ENCODE measurements at places on chromosomes 5 and 9.
A peak's percentile ranks its signal among the peaks of the same experiment; 100 is the strongest.

DNA sequence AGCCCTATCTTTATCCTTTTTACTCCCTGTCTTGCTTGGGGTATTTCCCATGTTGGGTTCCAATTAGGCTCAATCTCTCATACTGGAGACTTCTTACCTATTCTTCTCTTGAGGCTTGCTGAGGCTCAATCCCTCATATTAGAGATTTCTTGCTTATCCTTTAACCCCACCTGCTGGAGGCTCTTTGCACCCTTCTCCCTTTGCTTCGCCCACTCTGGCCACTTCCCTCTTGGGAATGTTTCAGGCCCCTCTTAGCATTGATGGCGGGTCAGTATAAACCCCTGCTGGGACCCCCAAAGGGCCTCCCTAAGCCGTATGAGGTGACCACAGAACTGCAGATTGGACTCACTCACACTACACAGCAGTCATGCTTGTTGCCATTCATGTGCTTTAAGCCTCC is 69.3 kb upstream of the CDK20 start:
- no peak for DNase-seq

- DNase-seq = no peak
These were observed 176.2 kb upstream of the DMRT1 start for GRCh38 chr9:665296-665695.

GRCh38 chr9:124365036-124365435 is 50.2 kb downstream of the PSMB7 start:
- DNase-seq = no peak

GRCh38 chr9:109129470-109130197 is 9.9 kb upstream of the TMEM245 start:
- no peak for DNase-seq

DNA sequence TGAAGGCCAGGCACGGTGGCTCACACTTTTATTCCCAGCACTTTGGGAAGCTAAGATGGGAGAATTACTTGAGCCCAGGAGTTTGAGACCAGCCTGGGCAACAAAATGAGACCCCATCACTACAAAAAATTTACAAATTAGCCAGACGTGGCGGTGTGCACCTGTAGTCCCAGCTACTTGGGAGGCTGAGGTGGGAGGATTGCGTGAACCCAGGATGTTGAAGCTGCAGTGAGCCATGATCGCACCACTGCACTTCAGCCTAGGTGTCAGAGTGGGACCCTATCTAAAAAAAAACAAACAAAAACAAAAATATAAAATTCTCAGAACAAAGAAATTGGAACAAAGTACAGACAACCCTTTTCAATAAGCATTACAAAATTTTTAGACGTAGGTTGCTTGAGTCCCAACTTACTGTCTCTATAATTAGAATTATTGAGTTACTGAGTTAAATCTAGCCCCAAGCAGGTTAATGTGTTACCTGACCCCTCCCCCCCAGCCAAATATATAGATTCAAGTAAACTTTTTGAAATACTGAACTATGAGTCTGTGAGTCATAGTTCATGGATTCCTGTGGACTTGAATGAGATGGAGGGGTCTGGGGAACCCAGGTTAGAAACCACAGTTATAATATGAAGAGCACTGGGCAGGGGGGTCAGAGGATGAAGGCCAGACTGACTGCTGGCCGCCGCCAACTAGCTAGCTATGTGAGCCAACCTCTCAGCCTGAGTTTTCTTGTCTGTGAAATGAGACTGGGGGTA is 173.1 kb downstream of the AOPEP start:
- DNase-seq = no peak

DNA sequence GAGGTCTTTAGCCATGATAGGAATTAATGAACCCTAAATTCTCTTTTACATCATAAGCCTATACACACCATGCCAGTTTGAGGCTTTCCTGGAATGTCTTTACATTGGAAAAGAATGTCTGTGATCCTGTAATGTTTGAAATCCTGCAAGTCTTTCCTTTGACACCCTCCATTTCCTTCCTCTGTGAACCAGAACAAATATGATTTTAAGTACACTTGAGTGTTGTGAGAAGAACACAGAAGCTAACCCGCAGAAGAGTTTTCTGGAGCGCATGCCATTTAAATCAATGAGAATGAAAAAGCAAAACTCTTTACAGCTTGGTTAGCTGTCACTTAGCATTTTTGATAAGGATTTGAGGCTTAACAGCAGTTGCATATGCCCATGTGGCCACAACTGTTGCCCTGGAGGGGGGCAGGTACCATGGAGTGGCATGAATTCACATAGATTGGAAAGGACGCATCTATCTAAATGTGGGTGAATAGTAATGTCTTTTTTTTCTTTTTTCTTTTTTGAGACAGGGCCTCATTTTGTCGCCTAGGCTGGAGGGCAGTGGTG is 372.6 kb downstream of the KDM4C start:
- no peak for DNase-seq

DNA sequence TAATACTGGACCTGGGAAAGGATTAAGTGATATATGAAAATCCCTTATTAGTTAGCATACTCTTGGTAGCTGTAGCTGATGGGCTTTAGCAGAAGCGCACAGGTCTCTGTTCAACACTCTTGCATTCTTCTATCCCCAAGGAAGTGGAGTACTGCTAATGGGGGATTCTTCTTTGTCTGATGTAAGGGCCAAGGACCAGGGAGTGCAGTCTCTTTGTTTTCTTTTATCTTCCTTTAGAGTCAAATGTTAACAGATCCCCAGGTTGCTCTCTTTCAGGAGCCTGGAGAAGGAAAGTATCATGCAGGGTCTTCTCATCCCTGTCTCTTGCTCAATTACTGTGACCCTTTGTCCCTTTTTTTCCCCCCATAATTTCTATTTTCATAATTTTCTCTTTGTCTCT is 1146.9 kb upstream of the DMAC1 start:
- no peak for DNase-seq

- DNase-seq = peak; percentile 54
These were observed 37.3 kb upstream of the EGFL7 start for GRCh38 chr9:136625101-136626065.

GRCh38 chr5:42745856-42746255 is 10.8 kb upstream of the CCDC152 start:
- DNase-seq = no peak

DNA sequence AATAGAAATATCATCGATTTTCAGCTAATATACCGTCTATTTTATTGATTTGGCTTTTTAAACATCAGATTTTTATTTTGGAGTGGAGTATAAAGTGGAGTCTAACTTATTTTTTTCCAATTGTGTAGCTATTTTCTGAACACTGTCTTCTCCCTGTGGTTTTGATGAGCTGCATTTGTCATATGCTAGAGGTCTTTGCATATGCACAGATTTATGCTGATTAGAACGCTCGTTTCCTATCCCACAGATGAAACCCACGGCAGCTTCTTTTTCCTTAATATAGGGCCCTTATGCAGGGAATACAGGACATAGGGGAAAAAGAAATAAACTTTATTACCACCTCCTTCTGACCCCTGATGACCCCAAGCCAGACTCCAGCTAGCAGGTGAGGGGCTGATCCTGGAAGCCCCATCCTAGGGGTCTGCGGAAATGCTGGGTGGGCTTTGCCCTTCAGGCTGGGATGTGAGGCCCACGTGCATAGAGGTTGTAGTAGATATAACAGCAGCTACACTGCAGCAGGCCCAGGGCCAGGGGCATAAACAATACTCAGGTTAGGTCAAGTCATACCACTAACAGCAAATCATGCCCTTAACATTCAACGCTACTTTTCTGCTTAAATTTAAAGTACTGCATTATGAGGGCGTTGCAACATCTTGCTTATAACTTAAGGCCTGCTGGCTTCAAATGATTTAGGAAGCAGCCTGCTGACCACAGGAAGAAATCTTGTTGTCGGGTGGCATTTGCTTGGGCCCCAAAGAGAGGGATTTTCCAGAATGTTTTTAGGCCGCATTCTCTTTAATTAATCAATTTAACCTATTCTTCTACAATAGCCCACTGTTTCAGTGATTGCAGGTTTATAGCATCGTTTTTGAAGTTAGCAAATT is 28.5 kb downstream of the MVB12B start:
- DNase-seq = no peak

- no peak for DNase-seq
These were observed 151.1 kb upstream of the TAS2R1 start for GRCh38 chr5:9781275-9781674.

- DNase-seq = no peak
These were observed 994.0 kb upstream of the SEMA6A start for GRCh38 chr5:117568622-117569021.

DNA sequence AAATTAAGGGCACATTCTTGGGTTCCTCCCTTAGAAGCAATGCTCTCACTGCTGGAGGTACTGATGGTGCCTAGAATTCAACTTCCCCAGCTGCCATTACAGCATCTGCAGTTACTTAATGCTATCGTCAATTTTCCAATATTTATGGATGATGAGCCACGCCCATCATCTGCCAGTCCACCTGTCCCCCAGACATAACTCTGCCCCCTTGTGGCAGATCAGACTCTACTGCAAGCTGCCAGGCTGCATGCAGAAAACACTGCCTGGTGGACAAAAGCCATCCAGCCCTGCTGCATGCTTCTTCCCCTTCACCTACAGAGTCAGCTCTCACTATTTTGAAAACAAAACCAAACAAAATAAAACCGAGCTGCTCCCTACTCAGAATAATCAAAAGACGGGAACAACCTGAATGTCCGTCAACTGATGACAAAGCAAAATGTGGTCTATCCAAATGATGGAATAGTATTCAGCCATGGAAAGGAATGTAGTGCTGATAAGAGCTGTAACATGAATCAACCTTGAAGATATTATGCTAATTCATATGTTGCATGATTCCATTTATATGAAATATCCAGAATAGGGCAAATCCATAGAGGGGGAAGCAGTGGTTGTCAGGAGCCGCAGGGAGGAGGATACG is 66.4 kb downstream of the RETREG1 start:
- no peak for DNase-seq

GRCh38 chr5:156803404-156803803 is 46.7 kb upstream of the PPP1R2B start:
- DNase-seq = no peak

DNA sequence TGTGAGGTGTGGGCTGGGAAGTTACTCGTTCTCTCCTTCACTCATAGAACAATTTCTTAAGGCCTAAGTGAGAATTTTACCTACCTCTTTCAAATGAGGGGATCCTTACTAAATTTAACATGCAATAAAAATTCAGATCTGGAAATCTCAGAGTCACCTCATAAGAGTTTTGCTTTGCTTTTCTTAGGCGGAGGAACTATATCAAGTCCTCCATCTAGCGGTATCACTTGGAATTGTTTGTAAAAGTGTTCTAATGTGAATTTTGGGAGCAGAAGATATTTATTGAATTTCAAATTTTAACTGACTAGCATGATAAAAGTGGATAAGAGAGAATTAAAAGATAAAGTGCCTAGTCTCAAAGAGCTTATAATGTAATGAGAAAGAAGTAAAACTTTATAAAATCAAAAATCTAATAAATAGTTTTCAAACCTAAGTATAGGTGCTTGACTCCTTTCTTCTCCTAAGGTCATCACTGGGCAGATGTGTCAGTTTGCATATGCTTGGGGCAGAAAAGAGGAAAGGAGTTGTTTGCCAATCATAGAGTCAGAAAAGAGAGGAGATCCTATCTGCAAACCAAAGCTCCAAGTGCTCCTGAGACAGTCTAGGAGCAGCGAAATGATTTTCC is 145.7 kb upstream of the DAB2 start:
- DNase-seq = no peak

DNA sequence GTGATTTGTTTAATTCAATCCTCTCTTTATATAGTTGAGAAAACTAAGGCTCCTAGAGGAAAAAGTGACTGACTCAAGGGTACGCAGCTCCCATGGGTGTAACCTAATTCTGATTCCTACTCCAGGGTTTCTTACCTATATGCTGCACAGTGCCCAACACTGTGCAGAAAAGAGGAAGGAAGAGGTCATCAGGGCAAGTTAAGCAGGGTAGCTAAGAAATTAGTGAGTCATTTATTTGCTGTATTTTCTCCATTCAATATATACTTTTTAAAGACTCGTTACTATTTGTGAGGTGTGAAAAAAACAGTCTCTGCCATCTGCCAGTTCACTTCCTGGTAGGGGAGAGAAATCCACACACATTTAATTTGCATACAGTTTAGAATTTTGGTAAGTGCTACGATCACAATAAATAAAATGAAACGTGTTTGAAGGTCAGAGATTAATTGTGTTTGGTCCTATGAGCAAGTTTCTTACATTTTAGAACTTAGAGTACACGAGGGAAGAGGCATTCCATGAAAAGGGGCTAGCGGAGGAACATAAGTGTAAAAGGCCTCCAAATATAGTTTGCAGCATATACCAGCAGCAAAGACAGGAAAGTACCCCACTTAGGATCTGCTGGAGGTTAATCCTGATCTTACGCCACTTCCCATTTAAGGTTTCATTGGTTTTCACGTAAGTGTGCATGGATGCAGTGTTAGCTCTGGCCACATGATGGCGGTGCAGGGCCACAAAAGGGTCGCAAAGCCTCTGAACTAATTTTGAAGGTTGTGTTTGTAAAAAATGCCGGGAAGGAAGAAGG is 59.9 kb upstream of the TLR4 start:
- peak; percentile 69 for DNase-seq

GRCh38 chr5:128358826-128359225 is 179.2 kb downstream of the FBN2 start:
- DNase-seq = no peak

DNA sequence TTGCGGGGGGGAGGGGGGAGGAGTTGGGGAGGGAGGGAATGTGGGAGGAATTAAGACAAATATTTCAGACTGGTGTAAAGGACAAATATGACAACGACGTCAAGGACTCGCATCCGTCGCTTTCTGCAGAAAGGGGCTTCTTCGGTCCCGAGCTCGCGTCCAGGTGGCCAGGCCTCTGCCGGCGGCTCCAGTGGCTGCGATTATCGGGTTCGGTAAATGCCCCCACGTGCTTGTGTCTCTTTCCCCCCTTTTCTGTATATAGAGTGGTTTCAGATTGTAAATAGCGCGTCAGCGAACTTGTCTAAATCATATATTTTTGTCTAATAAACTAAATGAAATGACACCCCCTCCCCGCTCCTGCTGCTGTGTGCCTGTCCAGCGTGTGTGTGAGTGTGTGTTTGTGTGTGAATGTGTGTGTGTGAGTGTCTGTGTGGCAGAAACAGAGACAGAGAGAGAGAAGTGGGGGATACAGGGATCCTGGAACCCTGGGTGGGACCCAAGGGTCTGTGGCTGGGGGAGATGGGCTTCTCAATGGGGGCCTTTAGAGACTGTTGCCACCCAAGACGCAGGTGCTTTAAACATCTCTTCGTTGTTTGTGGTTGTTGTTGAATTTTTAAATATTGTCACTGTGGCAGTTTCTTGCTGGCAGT is 5.6 kb downstream of the IRX1 start:
- DNase-seq = no peak

DNA sequence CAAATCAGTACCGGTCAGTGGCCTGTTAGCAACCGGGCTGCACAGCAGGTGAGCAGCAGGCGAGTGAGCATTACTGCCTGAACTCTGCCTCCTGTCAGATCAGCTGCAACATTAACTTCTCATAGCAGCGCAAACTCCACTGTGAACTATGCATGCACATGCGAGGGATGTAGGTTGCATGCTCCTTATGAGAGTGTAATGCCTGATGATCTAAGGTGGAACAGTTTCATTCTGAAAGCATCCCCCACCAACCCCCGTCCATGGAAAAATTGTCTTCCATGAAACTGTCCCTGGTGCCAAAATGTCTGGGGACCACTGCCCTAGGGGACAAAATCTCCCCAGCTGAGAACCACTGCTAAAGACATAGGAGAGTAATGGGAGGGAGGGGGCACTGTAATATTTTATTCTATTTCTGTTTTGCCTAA is 51.1 kb downstream of the P4HA2 start:
- DNase-seq = no peak

- DNase-seq = peak; percentile 81
These were observed 8.3 kb downstream of the CRB2 start for GRCh38 chr9:123364241-123364824.

GRCh38 chr5:1476181-1476966 is 31.1 kb upstream of the SLC6A3 start:
- DNase-seq = no peak
